Gastrocnemius medialis (tissue), 4 donors: ENCODE measurements at places on chromosomes 2 and 18. TPM values are rescaled to one million over a fixed set of nuclear protein-coding genes. Genes with fewer than 3 reads are reported as not detected.

DNA sequence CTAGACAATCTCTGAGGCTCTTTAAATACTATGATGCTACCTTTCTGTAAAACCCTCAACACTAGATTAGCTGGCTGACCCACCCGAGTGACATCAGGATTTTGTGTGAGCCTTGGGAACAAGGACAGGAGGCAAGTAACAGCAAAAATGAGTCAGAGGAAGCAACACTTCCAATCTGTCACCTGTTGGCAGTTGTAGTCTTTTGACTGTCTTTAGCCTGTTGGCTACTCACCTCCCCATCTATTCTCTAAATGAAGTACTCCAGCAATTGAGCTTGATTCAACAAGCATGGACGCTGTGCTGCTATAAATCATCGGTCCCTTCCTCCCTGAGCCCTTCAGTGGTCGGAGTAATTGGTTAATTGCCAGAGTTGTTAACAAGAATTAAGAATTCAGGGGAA is 898.7 kb downstream of the BCL11A start:
- H3K4me3 ChIP-seq, result no peak overlapping the region
- no peaks in the 10 kb centered on the region for H3K36me3 ChIP-seq
- H3K27me3 ChIP-seq, result no peaks in the 10 kb centered on the region
- no peak overlapping the region for H3K27ac ChIP-seq
- DNase-seq, result no peak

GRCh38 chr2:102420290-102420689 is 2.7 kb upstream of the IL18RAP start:
- DNase-seq, result no peak
- H3K36me3 ChIP-seq, result no peaks in the 10 kb centered on the region
- H3K27me3 ChIP-seq, result no peaks in the 10 kb centered on the region
- H3K4me3 ChIP-seq, result no peak overlapping the region

DNA sequence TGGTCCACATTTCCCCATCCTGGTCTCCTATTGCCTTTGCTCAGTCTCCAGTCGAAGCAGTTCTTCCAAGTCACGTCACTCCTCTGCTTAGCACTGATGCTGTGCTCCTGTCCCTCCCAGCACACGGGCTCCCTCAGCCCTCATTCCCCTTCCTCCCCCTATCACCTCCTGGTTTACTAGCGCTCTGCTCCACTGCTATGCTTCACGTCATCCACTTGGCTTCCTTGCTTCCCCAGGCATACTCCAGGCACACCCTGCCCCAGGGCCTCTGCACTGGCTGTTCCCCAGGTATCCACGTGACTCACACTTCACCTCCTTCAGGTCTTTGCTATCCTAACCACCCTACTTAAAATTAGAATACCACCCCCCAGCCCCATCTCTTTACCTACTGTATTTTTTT is 269.3 kb downstream of the GLI2 start:
- H3K27me3 ChIP-seq, result no peaks in the 10 kb centered on the region
- H3K4me1 ChIP-seq, result no peaks in the 10 kb centered on the region
- no peak overlapping the region for H3K4me3 ChIP-seq
- no peak overlapping the region for H3K27ac ChIP-seq

DNA sequence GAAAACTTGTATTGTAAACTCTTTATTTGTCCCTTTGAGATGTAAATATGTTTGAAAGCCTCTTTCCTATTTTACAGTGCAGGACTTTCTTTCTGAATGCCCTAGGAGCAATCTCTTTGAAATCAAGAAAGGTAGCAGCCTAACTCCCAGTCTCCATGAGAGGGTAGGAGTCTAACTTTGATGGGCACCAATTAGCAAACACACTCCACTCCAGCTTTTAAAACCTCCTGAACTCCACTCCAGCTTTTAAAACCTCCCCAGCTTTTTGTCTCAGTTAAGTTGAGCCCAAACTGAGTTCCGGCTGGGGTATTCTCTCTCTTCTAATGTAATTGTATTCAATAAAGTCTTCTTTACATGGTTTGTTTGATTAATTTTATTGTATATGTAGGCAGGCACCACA is 493.7 kb upstream of the CDH7 start:
- H3K27ac ChIP-seq, result no peak overlapping the region
- H3K27me3 ChIP-seq, result no peaks in the 10 kb centered on the region
- no peaks in the 10 kb centered on the region for H3K36me3 ChIP-seq
- DNase-seq, result no peak

DNA sequence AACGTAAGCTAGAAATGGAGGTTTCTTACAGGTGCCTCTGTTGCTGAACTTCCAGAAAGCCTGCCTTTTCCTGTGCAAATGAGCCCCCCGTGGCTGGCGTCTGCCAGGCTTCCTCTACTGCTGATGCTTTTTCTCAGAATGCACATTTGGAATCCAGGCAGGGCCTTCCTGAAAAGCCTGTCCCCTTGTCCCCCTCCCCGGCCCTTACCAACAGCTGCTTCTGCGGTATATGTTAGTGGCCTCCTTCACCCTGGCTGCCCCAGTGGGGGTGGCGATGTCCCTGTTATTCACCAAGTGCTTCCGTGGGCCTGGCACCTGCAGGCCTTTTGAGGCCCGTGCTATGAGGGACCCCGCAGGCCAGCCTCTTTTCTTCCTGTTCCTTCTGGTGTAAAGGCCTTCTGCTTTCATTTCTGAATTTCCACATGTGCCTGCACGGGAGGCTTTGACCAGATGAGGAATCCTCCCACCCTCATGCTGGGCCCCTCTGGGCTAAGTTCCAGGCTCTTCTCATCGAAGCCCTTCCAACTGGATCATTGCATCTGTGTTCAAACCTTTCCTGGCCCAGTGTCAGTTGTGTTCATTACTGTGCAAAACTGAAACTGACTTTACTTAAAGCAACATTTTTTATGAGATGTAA is 10.4 kb downstream of the CNDP2 start:
- DNase-seq, result no peak
- no peaks in the 10 kb centered on the region for H3K36me3 ChIP-seq
- H3K27ac ChIP-seq, result no peak overlapping the region
- H3K4me3 ChIP-seq, result no peak overlapping the region

DNA sequence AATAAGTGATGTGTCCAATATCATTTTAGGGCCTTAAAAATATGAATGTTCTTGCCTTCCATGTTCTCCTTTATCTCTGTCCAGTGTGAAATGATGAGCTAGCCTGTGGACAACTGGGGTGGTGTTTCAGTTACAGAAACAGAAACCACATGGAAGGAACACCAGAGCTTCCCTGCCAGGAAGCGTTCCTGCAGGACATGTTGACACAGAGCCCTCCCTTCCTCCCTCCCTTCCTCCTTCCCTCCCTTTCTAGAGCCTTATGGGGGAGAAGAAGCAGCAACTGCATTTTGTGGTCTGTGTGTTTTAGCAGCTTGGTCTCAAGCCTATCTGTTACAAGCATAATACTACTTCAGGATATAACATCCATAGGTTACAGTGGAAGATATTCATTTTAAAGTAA is 539.7 kb upstream of the NETO1 start:
- no peaks in the 10 kb centered on the region for H3K27me3 ChIP-seq
- H3K4me1 ChIP-seq, result no peaks in the 10 kb centered on the region
- no peak overlapping the region for H3K27ac ChIP-seq
- no peak for DNase-seq

The ZNF385B gene
- total RNA-seq, result 9.7 TPM

- no peaks in the 10 kb centered on the region for H3K36me3 ChIP-seq
- no peaks in the 10 kb centered on the region for H3K27me3 ChIP-seq
- H3K27ac ChIP-seq, result no peak overlapping the region
- no peak overlapping the region for H3K4me3 ChIP-seq
- no peaks in the 10 kb centered on the region for H3K4me1 ChIP-seq
Observed at GRCh38 chr2:132844585-132844984, 174.6 kb upstream of the LYPD1 start.

GRCh38 chr2:105777506-105778055 is 32.9 kb downstream of the NCK2 start:
- no peak for DNase-seq
- peaks cover 87% of the 10 kb centered on the region for H3K4me1 ChIP-seq
- no peaks in the 10 kb centered on the region for H3K36me3 ChIP-seq
- no peaks in the 10 kb centered on the region for H3K27me3 ChIP-seq

DNA sequence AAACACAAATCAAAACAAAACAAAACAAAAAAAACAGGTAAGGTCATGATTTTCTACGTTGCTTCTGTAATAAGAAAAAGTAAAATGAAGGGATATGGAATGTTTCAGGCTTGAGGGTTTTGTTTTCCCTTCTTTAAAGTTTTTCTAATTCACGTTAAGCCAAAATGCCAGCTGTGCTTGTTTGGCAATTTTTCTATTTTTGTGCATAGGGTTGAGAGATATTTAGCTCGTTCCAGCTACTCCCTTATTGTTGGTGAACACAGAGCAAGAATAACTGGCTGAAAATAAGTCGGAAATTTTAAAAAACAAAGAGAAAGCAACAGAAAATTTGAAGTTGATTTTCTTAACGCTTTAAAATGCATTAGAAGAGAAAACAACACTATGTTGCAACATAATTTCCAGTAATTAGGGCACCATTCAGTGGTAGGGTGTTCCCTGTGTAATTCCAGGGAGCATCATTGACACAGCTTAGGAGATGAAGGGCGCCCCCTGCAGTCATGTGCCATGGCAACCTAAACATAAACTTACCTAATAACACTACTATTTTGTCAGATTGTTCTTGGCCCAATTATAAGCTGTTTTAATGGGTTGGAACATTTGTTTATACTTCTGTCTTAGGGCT is 99.5 kb downstream of the DTNA start:
- H3K4me1 ChIP-seq, result peaks cover 35% of the 10 kb centered on the region
- no peak overlapping the region for H3K4me3 ChIP-seq
- H3K27ac ChIP-seq, result peak overlapping the region; percentile 32
- peaks cover 14% of the 10 kb centered on the region for H3K36me3 ChIP-seq
- no peaks in the 10 kb centered on the region for H3K27me3 ChIP-seq
- peak; percentile 40 for DNase-seq

DNA sequence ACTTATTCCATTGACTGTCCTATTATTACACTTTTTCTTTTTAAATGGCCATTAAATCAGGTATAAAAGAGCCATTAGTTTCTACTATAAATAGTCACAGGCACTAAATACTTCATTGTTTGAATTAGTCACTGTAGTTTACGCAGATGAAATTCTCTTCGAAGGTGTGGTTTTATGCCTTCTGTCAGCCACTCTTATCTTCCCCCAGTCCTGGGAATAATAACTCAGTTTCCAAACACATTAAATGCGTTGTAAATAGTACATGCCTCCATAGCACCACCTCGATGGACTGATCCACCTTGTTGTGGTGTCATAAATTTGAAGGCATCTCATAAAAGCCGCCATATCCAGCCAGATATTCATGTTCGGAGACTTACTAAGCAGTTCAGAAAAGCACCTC is 72.1 kb upstream of the PARD3B start:
- no peak for DNase-seq
- no peaks in the 10 kb centered on the region for H3K27me3 ChIP-seq
- H3K36me3 ChIP-seq, result no peaks in the 10 kb centered on the region
- H3K4me3 ChIP-seq, result no peak overlapping the region

DNA sequence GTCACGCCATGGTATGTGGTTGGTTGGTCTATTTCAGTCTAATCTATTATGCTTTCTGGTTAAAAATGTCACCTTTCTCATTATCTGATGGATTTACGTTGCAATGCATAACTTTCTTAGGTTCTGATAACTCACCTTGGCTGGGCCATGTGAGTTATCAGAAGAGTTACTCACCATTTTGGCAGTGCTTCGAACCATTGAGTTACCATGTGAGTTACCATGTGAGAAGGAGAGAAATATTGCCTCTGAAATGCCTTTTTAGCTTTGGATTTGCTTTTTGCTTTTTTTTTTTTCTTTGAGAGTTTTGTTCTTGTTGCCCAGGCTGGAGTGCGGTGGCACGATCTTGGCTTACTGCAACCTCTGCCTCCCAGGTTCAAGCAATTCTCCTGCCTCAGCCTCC is 1.6 kb downstream of the SMARCAL1 start:
- H3K27me3 ChIP-seq, result no peaks in the 10 kb centered on the region
- peaks cover 10% of the 10 kb centered on the region for H3K4me1 ChIP-seq
- no peak overlapping the region for H3K4me3 ChIP-seq
- DNase-seq, result no peak

The EVX2 gene
- not detected for total RNA-seq

DNA sequence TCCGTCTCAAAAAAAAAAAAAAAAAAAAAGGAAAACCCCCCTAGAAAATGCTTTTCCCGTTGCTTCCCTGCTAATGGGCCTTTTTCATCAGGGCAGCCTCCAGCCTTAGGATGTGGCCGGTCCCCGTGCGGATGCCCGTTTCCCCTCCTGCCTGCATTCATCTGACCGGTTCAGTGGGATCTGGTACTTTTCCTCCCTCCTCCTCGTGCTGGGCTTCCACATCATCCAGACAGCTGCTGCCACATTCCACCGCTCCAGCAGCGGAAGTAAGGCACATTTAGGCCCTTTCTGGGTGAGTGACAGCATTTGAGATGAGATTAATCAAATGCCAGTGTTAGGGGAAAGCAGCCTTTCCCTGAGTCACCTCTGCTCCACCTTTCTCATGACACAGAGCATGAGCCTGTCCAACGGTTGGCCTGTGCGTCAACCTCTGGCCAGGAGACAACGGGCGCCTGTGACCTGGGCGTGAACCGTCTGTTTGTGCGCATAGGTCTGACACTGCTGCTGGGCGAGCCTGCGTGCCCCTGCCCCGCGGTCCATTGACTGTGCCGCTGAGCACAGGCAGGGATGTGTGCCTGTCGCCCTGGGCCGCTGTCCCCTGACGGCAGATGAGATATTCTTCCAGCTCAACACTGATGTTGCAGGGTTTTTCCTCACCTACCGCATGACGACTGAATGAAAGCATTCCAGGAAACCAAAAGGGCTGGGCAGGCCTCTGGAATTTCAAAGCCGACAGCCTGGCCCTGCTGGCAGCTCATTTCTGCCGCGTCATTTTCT is 174.0 kb downstream of the TGIF1 start:
- H3K4me1 ChIP-seq, result peaks cover 15% of the 10 kb centered on the region
- no peaks in the 10 kb centered on the region for H3K36me3 ChIP-seq
- peak overlapping the region; percentile 19 for H3K4me3 ChIP-seq
- H3K27ac ChIP-seq, result peak overlapping the region; percentile 76

GRCh38 chr18:65817178-65817577 is 66.4 kb downstream of the CDH7 start:
- no peaks in the 10 kb centered on the region for H3K36me3 ChIP-seq
- H3K27ac ChIP-seq, result no peak overlapping the region
- H3K4me3 ChIP-seq, result no peak overlapping the region
- no peaks in the 10 kb centered on the region for H3K4me1 ChIP-seq

The RFX8 gene
- not detected for total RNA-seq

GRCh38 chr2:71063216-71063615 is 5.2 kb upstream of the NAGK start:
- DNase-seq, result no peak
- H3K4me3 ChIP-seq, result no peak overlapping the region
- H3K4me1 ChIP-seq, result peaks cover 8% of the 10 kb centered on the region
- H3K27ac ChIP-seq, result no peak overlapping the region

DNA sequence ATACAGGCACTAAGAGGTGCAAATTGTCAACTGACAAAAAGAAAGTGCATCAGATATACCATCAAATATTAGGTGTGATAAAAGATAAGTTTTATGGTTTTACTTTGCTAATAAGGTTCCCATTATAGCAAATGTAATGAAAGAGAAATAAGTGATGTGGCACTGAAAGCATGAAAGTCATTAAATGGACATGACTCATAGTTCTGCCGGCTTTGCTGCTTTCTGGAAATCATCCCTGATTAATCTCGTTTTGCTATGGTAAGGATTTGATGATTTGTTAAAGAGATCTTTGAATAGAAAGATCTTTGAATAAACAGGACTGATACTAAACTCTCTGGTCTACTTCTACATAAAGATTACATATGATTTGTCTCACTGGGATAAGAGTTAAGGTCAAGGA is 72.7 kb downstream of the CLIP4 start:
- no peak overlapping the region for H3K4me3 ChIP-seq
- no peak overlapping the region for H3K27ac ChIP-seq
- no peaks in the 10 kb centered on the region for H3K4me1 ChIP-seq
- H3K27me3 ChIP-seq, result no peaks in the 10 kb centered on the region
- peaks cover 2% of the 10 kb centered on the region for H3K36me3 ChIP-seq
- no peak for DNase-seq

The CTAGE1 gene
- not detected for total RNA-seq

GRCh38 chr2:11752906-11753305 is 6.5 kb downstream of the LPIN1 start:
- H3K4me3 ChIP-seq, result peak overlapping the region; percentile 23
- H3K4me1 ChIP-seq, result peaks cover 83% of the 10 kb centered on the region
- no peaks in the 10 kb centered on the region for H3K27me3 ChIP-seq
- DNase-seq, result no peak
- H3K36me3 ChIP-seq, result no peaks in the 10 kb centered on the region
